ENCODE measurements at places on chromosomes 13 and 19.
A peak's percentile ranks its signal among the peaks of the same experiment; 100 is the strongest.

DNA sequence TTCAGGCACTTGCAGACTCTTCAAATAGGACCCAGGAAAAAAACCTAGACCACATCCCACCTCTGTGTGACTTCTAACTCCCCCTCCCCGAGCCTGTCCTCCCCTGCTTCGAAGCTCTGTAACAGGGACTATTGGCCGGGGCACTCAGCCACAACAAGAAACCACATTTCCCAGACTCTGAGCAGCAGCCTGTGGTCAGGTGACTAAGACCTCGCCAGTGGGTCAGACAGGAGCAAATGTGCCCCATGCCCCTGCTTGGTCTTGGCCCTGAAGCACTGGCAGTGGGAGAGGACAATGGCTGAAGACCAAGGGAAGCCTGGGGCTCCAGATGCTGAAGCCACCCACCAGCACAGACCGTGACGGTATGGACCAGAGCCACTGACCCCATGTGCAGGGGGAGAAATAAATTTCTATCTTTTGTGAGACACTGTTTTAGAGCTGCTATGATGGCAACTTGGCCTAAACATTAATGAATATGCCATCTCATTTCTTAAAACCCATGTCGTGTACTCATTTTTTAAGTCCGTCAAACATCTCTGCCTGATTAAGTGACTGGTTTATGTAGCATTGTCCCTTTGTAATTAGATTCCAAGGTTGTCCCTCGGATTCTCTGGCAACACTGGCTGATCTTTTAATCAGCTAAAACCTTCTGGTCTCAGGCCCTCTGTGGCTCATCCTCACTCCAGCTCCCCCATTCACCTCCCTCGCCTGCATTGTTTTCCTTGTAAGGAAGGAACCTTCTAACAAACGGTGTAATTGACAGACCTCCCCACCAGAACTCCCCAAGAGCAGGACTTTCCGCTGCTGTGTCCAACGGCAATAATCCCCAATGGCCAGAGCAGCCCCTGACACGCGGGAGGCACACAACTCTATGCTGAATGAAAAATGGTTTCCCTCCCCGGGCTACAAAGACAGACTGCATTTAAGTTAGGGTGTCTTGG is 98.4 kb downstream of the STK24 start:
- DNase-seq, result peak; percentile 32

- DNase-seq, result no peak
These were observed 62.0 kb downstream of the PARP4 start for GRCh38 chr13:24450530-24450929.

DNA sequence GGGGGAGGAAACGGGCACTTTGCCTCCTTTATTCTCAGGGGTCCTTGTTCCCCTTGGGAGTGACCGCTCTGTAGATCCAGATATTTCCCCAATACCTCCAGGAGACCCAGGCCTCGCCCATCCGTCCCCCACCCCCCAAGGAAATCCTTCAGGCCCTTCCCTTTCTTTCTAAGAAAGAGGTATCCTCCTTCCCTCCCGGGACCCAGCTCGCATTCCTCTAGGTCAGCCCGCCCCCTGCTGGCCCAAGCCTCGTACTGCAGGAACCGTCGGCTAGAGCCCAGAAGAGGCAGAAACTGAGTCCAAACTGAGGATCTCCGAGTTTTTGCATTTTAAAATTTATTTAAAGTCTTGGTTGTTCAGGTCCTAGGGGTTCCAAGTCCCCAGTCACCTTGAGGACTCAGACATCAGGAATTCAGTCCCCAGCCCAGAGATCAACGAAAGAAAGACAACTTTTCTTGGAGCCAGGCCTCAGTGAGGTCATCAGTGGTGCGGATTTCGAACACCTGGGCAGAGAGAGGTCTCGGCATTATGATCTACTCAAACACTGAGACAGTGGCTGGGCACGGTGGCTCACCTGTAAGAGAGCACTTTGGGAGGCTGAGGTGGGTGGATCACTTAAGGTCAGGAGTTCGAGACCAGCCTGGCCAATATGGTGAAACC is 7.5 kb upstream of the LRFN1 start:
- DNase-seq, result no peak

- DNase-seq, result no peak
These were observed 31.7 kb upstream of the PCDH8 start for GRCh38 chr13:52879950-52880741.

- DNase-seq, result no peak
These were observed 627 bp downstream of the GCDH start for GRCh38 chr19:12891553-12892021.

DNA sequence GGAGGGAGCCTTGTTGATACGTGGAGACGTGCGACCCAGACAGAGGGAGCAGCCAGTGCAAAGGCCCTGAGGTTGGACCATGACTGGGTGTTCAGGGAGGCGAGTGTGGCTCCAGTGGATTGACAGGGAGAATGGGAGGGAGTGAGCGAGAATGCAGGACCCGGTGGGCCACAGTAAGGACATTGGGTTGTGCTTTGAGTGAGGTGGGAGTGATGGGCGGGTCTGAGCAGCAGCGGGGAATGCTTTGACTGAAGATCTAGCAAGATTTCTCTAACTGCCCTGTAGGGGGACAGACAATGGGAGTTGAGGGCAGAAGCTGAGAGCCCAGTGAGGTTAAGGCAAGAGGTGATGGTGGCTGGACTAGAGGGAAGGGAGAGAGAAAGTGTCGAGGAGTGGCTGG is 7.7 kb upstream of the NANOS2 start:
- peak; percentile 31 for DNase-seq

GRCh38 chr19:35729763-35730162 is 12.0 kb downstream of the KMT2B start:
- DNase-seq, result no peak

GRCh38 chr19:1520203-1520780 is 3.6 kb upstream of the PLK5 start:
- DNase-seq, result no peak

DNA sequence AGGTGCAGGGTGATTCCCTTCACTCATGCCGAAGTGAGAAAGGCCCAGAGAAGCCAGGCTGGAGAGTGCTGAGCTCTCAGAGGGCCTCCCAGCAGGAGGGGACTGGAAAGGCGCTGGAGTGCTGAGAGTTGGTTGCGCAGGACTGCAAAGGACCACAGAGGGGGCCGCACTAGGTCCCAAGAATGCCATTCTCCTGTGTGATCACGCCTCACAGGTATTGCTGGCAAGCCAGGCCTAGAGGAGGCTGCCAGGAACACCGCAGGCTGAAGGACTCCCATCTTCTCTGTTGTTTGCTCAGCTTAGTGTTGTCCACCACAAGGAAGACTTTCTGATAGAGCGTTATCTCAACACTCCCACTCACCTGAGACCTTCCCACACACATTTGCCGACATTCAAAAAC is 165.0 kb downstream of the FGF14 start:
- no peak for DNase-seq

GRCh38 chr13:49219647-49220035 is 497 bp upstream of the MLNR start:
- peak; percentile 64 for DNase-seq

GRCh38 chr13:107091861-107092260 is 523.9 kb upstream of the ARGLU1 start:
- no peak for DNase-seq

GRCh38 chr19:31595521-31595920 is 246.3 kb upstream of the TSHZ3 start:
- DNase-seq, result no peak

DNA sequence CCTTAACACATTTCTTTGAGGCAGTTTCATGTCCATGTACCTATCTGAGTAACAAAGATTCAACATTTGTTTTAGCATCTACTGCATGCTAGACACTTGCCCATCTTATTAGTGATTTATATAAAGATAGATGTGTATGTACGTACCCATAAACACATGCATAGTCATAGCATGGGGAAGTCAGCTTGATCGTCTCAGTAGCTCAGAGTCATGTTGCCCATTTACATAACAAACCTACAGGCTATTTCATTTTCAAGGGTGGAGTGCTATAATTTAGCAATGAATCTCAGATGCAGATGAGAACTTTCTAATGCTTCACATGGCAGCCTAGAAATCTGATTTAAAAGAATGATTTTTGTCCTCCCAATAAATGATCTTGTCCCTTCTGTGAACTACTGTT is 23.5 kb downstream of the FLT1 start:
- peak; percentile 55 for DNase-seq

All from common myeloid progenitor, CD34-positive (primary cell).